Stimulated activated CD4-positive, alpha-beta T cell treated with anti-CD3 and anti-CD28 coated beads, Interleukin-15, amount 100 ng/mL, for 1 hour (primary cell): ENCODE measurements at places on chromosomes 6 and 20.

GRCh38 chr6:99349171-99350141 is at the start of gene FAXC:
Gene FAXC (minus strand): TSS chr6:99349674. CDS start chr6:99349372, 302 bp downstream.
- DNase-seq = no peak

DNA sequence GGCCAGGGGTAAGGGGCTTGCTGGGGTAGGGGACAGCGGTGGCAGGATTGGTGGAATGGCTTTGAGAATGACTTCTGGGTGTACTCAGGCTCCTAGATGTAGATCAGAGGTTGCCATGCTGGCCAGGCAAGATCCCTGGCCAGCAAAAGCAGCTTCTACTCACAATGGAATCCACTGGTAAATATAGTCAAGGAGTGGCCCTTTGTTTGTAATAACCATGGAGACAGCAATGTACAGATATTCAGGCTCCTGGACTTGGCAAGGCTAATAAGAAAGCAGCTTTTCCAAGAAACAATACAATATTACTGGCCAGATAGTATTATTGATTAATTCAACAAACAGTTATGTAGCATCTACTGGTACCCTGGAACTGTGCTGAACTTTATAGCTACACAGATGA is 37.9 kb downstream of the CDH26 start:
- DNase-seq = no peak

- no peak for DNase-seq
Measured at GRCh38 chr20:19688031-19688806, 69.8 kb upstream of the RIN2 start.

- DNase-seq = no peak
Measured at GRCh38 chr6:84272298-84272697, 44.9 kb upstream of the CEP162 start.

DNA sequence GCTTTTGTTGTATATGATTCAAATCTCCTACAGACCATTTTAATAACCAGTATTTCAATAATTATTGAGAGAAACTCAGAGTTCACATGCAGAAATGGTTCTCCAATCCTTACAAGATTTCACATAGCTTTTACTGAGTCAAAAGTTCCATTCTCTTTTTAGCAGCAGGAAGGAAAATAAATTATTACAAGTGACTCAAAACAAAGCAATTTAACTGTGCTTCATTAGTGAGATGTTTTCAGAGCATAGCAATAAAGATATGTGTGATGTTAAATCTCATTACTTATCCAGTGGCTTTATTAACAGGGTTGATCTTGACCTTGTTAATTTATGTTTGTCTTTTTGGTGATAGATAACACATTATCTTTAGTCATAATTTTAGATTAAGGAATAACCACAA is 22.0 kb downstream of the KIF13A start:
- no peak for DNase-seq

DNA sequence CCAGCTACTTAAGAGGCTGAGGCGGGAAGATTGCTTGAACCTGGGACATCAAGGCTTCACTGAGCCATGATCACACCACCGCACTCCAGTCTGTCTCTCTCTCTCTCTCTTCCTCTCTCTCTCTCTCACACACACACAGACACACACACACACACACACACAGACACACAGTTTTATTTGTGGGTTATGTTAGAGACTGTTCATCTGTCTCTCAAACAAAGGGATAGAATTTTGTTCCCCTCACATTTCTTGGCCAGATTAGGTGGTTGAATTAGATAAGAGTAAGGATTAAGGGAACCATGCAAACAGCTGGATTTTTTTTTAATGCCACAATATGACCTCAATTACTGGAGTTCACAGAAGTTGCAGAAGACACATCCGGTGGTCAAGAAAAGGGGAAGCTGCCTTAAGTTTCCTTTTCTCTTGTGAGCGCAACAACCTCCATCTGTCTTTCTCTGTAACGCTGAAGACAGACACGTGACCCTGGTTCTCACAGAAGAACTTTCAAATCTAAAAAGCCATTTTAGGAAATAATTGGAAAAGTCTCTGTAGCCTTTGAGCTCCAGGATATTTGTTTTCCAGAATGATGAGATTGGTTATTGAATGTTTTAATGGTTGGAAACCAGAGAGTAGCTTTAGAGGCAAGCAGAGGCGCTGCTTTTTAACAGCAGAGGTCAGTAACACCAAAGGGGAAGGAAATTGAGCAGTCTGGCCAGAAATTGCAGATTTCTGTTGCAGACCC is 32.9 kb upstream of the LGSN start:
- no peak for DNase-seq

GRCh38 chr6:38117281-38117680 is 297.8 kb downstream of the ZFAND3 start:
- no peak for DNase-seq

- DNase-seq = no peak
Measured at GRCh38 chr20:35299780-35300179, 7.6 kb upstream of the FAM83C start.
